ENCODE measurements at places on chromosomes 6 and 20.

DNA sequence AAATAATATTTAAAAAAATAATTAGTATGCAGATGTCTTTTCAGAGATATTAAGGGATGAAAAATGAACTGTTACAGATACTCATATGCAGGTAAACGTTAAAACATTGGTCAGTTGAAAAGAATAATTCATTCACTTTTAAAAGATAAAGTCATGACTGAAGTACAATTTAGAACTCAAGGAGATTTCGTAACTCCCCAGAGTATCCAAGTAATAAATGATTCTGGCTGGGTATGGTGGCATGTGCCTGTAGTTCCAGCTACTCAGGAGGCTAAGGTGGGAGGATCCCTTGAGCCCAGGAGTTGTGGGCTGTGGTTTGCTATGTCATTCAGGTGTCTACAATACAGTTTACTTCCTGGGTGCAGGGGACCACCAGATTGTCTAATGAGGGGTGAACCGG, 122.3 kb upstream of the TMEM181 start:
- DNase-seq = no peak

DNA sequence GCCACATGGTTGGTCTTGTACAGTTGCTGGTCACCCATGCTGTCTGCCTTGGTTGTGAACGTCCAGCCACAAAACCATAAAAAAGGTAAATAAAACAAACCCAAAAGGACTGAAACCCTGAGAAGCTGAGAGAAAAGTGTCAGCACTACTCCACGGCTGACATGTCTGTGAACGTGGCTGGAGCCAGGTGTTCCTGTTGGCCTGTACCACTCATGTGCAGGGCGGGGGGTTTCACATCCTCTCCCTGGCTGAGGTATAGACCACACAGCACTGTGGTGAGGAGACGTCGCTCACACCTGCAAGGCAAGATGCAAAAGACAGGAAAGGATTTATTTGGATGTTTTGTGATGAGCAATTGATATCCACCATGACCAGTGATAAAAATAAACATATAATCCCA, 51.9 kb upstream of the MRPS10 start:
- no peak for DNase-seq

DNA sequence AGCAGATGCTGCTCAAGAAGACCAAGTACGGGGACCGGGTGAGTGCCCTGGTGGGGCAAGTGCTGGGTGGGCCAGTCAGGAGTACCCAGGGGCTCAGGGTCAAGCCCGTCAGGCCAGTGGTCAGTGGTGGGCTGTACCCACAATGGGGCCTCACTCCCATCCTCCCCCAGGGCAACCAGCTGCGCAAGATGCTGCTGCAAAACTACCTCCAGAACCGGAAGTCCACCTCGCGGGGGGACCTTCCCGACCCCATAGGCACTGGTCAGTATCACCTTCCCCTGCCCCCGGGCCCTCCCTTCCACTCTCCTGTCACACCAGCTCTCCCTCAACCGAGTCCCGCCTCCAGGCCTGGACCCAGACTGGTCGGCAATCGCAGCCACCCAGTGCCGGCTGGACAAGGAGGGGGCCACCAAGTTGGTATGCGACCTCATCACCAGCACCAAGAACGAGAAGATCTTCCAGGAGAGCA, 27.0 kb downstream of the UQCC2 start:
- DNase-seq = no peak

DNA sequence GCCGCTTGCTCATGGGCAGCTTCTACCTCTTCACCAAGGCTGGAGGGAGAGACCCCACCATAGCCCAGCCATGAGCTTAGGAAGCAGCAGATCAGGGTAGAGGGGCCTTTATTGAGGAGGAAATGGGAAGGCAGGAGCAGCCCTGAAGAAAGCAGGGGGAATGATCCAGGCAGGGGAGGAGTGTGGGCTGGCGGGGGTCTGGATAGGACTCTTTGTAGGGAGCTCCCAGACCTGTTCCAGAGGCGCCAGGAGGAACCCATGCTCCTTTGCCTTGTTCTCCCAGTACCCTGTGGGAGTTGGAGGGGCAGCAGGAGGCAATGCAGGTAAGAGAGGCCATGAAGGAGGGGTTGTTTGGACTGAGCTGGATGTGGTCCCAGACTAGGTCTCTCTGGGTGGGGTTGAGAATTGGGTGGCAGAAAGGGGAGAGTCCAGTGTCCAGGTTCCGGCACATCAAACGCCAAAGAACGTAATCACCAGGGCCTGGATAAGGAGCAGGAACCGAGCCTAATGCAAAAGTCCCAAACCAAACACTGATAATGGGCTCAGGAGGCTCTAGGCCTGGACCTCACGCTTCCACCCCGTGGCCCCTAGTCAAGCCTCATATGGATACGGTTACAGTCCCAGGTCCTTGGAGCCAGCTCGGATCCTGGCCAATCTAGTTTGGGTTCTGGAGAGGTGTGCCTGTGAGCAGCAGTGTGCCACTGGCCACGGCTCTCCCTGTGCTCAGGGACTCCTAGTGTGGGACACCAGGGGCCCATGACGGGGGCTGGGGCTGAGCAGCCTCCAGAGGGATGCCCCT, 12.1 kb upstream of the PGC start:
- no peak for DNase-seq

DNA sequence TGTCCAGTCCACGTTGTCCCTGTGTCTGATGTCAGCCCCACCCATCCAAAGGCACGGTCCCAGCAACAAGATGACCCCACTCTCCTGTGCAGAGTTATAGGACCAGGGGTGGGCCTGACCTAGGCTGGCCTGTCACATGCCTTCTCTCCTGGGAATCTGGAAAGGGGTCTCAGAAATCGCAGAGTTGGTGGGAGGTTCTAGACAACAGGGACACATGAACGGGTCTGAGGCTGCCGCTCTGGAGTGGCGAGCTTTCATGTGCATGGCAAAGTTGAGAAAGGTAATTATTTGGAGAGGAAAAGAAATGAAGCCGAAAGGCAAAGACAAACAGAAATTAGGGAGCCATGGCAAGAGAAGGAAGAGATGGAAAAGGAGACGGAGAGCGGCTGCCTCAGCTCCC, 29.5 kb downstream of the BFSP1 start:
- no peak for DNase-seq

DNA sequence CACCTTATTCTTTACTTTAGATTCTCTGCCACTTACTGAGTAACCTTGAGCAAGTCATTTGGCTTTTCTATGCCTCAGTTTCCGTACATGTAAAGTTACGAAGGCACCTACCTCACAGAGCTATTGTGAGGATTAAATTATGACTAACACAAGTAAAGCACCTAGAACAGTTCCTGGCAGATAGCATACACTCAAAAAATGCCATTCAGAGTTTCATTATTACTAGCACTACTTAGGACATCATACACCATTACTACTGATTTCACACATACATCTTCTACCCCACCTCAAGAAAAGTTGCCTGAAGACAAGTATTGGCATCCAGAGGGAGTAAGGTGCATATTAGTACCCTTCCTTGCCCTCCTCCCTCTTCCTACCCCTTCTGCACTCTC, 107.8 kb downstream of the OGFRL1 start:
- no peak for DNase-seq

- DNase-seq = no peak
Measured at GRCh38 chr20:49845060-49845459, 32.4 kb downstream of the SLC9A8 start.

DNA sequence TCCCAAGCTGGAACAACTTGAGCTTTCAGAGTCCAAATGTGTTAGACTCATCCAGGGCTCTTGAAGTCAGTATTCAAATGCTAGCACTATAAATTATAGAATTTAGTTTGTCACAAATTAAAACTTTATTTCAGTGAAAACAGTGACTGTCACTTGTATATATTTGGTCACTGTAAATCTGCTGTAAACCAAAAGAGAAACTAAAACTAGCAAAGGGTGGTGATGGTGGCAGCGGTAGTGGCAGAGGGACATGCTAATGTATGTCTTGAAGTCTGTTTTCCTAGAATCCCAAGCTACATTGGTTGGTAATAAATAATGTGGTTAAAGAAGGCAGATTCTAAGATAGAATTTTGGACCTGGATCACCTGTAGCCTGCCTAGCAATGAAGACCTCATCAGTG, 140.4 kb upstream of the CENPW start:
- DNase-seq = no peak

- no peak for DNase-seq
Measured at GRCh38 chr20:34375977-34376430, 12.9 kb downstream of the ITCH start.

- DNase-seq = no peak
Measured at GRCh38 chr6:20931093-20931492, 396.8 kb downstream of the CDKAL1 start.

DNA sequence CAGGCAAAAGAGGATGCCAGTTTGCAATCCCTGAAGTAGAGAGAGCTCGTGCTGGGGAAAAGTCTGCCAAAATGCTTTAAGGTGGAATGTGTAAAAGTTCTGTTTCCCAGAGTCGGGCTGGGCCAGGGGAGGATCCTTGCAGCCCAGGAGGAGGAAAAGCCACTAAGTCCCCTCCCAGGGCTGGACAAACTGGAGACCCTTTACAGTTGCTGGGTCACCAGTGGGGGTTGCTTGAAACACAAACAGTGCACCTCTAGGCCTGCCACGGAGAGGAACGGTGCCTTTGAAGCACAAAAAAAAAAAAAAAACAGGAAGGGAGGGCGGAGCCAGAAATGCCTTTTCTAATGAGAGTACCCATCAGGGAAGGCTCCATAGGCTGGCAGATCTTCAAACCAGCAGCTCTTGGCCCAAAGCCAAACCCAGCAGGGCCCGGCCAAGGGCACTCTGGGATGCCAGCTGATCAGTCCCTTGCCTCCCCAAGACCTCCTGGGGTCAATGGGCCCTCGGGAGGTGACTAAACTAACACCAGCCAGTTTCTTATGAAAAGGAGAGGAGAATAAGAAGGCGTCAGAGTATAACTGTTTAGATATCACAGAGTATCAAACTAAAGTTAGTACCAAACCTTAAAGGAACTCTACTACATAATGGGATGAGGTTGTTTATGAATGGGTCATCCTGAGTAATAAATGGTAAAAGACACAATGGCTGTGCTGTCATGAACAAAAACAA, 23.7 kb downstream of the HLA-A start:
- DNase-seq = peak; percentile 26

Data from caudate nucleus (tissue), 63 donors.